ENCODE measurements at places on chromosomes 16 and 17.
A peak's percentile ranks its signal among the peaks of the same experiment; 100 is the strongest.

- DNase-seq: no peak
Observed at GRCh38 chr16:11697319-11697718, 29.1 kb downstream of the SNN start.

DNA sequence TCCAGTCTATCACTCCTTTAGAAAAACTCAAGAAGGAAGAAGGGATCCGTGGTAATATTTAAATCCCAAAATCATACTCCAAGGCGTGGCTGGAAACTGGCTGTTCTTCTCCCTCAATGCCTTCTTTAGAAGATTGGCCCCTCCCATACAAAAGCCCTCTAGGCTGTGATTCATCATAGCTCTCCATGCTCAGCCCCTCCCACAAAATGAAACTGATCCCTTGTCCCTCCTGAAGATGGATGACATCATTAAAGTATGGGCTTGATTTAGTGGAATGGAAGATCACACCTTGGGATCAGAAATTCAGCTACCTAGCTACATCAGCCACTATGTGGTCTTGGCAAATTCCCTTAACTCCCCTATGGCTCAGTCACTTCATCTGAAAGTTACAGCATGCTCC is 4.1 kb downstream of the GRIN2A start:
- no peak for DNase-seq

DNA sequence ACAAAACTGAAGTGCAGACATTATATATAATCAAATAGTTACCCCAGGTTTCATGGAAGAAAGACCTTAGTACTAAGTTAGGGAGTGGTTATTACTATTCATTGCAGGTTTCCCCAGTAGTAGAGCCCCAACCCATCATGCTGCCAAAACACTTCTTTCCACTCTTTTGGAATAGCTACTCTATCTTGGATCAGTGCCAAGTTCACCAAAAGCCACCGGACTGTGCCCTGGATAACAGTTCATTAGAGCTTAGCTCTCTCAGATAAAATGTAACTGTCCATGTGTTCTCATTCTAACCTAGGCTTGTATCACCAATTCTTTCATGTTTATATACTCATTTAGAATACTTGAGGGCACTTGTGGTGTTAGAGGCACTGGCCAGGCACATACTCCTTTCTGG is 540.1 kb upstream of the C16orf82 start:
- DNase-seq: no peak

- DNase-seq: peak; percentile 11
Observed at GRCh38 chr16:50040018-50040417, 15.0 kb downstream of the CNEP1R1 start.

DNA sequence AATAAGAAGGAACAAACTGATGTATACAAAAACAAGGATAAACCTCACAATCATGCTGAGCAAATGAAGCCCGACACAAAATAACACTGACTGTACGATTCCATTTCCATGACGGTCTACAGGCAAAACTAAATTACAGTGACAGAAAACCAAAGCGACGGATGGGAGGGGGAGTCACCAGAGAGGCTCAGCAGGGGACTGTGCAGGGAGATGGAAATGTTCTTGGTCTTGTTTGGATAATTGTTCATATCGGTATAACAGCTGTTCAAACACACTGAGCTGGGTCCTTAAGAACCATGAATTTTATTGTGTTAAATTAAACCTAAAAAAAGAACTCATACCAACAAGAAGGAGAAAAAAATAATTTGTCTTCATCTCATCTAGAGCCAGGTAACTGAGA is 97.8 kb downstream of the NXN start:
- DNase-seq: no peak

DNA sequence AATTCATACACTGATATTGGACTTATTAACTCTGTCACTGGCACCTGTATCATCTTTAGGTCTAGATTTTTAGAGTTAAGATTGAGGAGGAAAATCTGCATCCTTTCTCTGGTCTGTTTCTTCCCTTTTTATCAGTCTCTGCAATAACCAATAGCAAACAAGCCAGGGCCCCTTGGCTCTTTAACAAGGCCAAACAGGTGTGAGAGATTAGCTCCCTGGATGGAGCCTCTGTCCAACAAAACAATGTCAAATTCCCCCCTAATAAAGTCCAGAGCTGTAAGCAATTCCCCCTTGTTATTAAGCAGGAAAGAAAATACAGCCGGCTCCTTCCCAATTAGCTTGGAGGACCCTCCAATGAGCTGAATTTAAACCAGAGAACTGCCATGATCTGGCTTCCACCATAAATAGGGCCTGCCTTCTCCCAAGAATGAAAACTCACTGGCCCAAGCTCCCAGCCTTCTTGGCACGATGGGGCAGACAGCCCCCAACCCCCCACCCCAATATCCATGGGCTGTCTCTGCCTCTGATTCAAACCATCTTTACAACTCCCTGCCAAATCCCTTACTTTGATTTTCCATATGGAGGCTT is 56.1 kb upstream of the SOX9 start:
- no peak for DNase-seq

DNA sequence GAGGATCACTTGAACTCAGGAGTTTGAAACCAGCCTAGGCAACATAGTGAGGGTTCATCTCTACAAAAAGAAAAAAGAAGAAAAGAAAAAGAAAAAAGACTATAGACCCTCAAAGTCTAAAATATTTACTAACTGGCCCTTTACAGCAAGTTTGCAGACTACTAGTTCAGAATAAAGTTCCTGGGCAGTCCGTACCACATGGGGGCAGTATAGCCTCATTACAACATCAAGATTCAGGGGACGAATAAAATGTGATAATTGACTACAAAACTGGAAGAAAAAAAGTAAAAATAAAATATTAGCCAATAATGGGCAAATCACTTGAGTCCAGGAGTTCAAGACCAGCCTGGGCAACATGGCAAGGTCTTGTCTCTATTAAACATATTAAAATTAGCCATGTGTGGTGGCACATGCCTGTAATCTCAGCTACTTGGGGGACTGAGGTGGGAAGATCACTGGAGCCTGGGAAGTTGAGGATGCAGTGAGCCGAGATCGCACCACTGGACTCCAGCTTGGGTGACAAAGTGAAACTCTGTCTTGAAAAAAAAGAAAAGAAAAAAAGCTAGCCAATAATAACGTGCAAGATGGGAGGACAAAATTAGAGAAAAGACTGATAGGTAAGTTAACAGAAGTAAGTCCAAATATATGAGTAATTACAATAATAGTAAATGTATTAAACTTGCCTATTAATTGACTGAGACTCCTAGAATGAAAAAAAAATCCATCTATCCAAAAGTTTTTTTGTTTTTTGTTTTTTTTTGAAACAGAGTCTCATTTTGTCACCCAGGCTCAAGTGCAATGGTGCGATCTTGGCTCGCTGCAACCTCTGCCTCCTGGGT is 129.4 kb upstream of the SEC14L1 start:
- DNase-seq: peak; percentile 55

- no peak for DNase-seq
Observed at GRCh38 chr17:74037320-74037719, 166.2 kb upstream of the RPL38 start.

- DNase-seq: no peak
Observed at GRCh38 chr16:5019775-5020174, 14.0 kb downstream of the NAGPA start.

DNA sequence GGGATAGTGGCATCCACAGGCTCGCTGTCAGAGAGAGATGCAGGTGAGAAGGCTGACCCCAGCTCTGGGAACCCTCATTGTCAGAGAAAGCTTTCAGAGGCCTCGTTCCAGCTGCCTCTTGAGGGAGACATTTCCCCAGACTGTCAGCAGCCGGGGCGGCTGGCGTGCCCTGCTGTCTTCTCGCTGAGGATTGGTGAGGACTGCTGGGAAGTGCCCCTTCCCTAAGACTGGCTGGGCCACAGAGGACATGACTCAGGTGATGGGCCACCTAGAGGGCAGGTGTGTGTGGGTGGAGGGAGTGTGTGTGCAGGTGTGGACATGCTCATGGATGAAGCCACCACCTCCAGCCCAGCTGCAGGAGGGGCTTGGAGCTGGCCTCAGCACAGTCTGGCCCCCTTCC is 25.3 kb downstream of the SPACA3 start:
- no peak for DNase-seq

GRCh38 chr17:39572121-39572520 is 35.6 kb downstream of the NEUROD2 start:
- no peak for DNase-seq

GRCh38 chr16:19179546-19180490 is 11.8 kb downstream of the SYT17 start:
- peak; percentile 65 for DNase-seq

- DNase-seq: no peak
Observed at GRCh38 chr16:23987443-23987842, 151.7 kb downstream of the PRKCB start.

DNA sequence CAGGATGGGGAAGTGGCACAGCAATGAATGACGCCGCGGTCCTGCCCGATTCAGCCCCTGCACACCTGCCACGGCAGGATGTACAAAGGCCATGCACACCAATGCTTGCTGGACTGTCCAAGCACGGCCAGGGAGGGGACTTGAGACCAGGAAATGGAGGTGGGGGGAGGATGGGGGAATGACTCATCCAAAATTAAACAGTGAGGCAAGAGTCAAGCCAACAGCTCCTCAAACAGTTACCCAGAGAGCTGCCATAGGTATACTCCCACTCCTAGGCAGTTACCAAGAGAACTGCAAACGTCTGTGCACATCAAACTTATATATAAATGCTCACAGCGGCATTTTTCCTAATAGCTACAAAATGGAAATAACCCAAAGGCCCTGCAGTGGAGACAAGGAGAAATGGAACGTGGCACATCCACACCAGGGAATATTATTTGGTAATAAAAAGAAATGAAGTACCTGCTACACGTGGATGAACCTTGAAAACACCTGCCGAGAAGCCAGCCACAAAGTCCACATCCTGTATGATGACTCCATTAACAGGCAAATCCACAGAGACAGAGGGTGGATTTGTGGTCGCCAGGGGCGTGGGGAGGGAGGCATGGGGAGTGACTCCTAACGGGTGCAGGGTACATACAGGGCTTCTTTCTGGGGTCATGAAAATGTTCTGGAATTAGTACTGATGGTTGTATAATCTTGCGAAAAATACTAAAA is 54.1 kb downstream of the VAC14 start:
- peak; percentile 91 for DNase-seq

DNA sequence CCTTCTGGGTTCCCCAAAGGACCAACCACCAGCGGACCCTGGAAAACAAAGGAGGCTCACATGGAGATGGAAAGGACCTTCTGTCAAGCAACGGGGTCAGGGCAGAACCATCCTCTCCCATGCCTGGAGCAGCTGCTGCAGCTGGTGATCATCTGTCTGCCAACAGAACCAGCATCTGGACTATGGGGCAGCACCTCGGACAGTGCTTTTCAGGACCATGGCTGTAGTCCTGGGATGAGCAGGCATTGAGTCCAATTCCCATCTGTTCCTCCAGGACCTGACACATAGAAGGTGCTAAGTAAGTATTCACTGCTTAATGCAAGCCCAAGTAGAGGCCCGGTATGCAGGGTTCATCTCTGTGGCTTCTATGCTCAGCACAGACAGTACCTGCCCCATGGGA is 304.7 kb downstream of the XYLT1 start:
- DNase-seq: no peak

GRCh38 chr17:78774956-78775571 is 7.0 kb downstream of the CYTH1 start:
- DNase-seq: no peak

GRCh38 chr16:54412777-54413455 is 126.3 kb upstream of the IRX3 start:
- DNase-seq: no peak

DNA sequence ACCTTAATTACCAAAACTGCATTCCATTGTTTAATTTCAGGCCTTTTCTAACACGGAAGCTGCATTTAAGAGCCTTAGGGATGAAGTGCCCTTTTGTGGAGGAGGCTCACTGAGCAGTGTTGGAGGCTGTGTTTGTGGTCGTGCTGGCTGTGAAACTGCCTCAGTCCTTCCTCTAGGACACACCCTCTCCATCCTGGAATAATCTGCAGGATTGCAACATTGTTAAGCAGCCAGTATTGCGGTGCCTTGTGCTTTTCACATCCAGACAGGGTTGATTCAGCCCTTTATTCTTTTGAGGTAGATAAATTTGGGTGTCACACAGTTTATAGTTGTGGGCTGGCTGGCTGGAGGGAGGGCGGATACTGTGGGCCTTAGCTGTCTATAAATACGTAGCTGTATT is 141.6 kb downstream of the CDRT15L2 start:
- peak; percentile 5 for DNase-seq

GRCh38 chr17:54901230-54901822 is 674 bp downstream of the TOM1L1 start:
- no peak for DNase-seq

- DNase-seq: no peak
Observed at GRCh38 chr17:40582328-40582901, 17.1 kb upstream of the CCR7 start.

- DNase-seq: peak; percentile 96
Observed at GRCh38 chr17:7745748-7746470, 28.4 kb downstream of the DNAH2 start.

DNA sequence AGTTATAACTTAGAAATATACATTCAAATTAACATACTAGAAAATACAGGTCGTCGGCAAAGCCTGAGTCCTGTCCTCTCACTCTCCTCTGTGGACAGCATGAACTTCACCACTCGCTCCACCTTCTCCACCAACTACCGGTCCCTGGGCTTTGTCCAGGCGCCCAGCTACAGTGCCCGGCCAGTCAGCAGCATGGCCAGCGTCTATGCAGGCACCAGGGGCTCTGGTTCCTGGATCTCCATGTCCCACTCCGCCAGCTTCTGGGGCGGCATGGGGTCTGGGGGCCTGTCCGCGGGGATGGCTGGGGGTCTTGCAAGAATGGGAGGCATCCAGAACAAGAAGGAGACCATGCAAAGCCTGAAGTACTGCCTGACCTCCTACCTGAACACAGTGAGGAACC is 319.4 kb downstream of the ZFHX3 start:
- no peak for DNase-seq

- peak; percentile 56 for DNase-seq
Observed at GRCh38 chr16:81174644-81175324, 63.7 kb upstream of the BCO1 start.

DNA sequence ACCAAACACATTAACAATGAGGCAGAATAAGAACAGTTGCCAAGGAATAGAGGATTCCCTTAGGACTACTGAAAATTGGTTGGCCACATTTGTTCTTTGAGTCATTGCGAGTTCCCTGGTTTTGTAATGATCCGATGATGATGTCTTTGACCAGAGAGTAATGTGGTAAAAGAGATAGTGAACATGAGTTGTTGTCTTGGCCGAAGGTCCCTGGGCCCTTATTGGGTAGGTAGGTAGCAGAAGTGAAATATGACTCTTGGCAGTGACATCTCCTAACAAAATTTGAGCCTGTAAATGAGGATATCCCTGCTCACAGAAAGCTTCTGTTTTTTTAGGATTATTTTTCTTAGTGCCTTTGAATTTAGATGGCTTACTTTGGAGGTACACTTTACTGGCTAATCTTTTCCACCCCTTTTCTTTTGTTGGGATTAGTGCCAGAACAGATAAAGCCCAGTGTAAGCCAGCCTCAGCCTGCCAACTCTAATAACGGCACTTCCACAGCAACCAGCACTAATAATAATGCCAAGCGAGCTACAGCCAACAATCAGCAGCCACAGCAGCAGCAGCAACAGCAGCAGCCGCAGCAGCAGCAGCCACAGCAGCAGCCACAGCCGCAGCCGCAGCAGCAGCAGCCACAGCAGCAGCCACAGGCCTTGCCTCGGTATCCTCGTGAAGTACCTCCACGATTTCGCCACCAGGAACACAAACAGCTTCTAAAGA is 47.2 kb downstream of the TNRC6A start:
- peak; percentile 57 for DNase-seq

GRCh38 chr17:42920922-42921321 is 20.3 kb downstream of the G6PC1 start:
- no peak for DNase-seq
